ENCODE measurements at places on chromosomes 2 and 18.
A peak's percentile ranks its signal among the peaks of the same experiment; 100 is the strongest.

- DNase-seq: no peak
Measured at GRCh38 chr2:17940091-17940630, 61.7 kb downstream of the KCNS3 start.

GRCh38 chr2:241958818-241959545 is 89.5 kb downstream of the RTP5 start:
- no peak for DNase-seq

DNA sequence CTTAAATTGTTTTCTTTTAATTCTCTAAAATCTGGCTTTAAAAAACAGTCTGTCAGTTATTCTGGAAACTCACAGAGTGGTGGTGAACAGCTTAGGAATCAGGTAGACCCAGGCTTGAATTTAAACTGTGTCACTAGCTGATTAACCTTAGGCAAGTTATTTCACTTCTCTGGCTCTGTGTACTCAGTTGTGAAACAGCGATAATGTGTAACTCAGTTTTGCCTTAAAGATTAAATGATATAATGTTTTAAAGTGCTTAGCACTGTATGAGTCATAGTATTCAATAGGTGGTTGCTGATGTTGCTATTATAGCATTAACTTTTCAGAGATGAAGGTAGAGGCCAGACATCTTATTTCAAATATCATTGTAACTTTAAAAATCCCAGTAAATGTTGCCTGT is 40.7 kb downstream of the PKP4 start:
- DNase-seq: no peak

DNA sequence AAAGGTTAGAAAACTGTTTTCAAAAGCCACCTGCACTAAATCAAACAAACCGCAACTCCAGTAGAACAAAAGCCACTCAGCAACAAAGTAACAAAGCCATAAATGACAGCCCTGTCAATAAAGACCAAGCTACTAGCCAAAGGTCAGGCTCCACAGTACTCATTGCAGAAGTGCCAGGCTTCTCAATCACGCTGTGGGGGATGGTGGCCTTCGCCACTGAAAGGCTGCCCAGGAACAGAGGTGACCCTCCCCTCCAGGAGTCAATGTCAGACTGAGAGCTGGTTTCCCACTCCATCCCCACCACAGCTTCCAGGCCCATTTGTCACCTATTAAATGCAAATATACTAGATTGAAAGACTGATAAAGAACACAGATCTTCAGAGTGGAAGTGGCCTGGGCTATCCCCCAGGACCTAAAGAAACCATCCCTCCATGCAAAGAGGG is 5.9 kb downstream of the ATP8B1 start:
- no peak for DNase-seq

- DNase-seq: no peak
Measured at GRCh38 chr18:79645291-79645983, 34.2 kb upstream of the CTDP1 start.

DNA sequence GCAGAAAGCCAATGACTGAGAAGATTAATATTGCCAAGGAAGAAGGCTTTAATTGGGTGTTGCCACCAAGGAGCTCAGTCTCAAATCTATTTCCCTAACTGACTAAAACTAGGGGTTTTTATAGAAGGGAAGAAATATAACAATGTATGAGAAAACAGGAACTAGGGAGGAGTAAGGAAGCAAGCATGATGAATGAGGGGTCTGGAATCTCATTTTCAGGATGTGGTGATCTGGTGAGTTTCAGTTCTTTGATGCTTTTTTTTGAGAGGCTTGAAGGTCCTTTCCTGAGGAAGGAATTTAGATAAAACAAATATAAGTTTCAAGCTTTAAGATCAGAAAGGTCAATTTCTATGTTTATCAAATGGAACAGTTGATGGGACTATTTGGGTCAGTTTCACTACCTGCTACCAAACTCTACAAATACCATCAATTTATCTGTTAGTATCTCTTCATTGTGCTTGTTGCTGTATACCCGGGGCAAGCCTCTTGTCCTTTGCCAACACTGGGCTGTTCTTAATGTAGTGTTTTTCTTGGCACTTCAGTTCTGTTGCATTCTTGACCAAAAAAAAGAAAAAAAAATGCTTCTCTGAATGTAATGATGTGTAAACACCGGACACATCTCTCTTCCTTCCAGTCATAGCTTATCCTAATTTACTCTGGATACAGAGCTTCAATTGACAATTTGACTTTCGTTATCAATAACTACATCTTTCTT is 357.0 kb downstream of the GALNT13 start:
- DNase-seq: no peak

- no peak for DNase-seq
Measured at GRCh38 chr2:222042666-222043065, 256.1 kb downstream of the PAX3 start.

- no peak for DNase-seq
Measured at GRCh38 chr18:46297124-46297523, 192.9 kb downstream of the HAUS1 start.

DNA sequence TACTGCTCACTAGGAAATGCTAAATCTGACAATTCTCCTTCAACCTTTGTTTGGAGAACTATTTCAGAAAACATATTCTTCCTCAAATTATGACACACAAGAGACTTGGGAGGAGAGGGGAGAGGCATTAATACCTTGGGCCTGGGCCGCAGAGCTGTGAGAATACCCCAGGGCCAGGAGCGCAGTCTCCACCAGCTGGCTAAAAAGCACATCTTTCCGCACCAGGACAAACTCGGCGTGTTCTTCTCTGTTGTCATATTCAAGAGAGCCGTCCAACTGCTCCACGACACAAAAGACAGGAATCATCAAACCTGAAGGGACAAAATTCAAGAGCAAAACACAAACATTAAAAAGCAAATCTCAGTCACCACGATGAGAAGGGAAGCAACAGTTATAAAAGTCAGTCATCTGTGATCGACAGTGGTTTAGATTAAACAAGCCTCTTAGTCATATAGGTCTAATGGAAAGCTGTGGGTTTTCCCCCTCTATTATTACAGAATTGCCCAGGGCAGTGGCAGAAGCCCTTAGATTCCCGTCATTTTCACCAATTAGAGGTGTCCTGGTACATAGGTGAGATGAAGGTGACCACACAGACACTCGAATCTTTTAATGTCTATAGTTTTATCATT is 24.4 kb downstream of the SATB2 start:
- DNase-seq: no peak

DNA sequence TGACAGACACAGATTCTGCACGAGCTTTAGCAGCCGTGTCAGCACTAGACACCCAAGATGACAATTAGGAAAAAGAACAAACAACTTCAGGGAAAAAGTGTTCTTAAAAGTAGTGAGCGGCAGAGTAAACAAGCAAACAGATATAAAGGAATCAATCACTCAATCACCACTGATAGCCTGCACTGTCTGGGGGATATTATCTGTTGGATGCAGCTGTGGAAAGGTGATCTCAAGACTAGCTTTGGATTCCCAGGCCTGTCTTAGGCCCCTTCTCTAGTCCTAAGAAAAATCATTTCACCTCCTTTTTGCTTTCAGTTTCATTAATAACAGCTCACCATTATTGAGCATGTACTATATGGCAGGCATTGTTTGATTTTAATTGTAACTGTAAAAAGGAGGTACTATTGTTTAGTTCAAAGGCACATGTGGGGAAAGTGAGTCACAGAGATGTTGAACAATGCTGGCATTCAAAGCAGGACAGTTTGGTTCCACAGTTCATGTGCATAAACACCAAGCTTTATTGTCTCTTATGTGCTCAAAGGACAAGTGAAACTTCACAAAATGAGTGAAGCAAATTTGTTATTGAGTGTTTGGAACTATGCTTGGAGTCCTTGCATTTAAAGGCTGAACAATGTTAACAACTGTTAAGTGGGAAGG is 147.3 kb upstream of the TCF4 start:
- DNase-seq: no peak

GRCh38 chr18:23502516-23503037 is 734 bp upstream of the RMC1 start:
- no peak for DNase-seq

DNA sequence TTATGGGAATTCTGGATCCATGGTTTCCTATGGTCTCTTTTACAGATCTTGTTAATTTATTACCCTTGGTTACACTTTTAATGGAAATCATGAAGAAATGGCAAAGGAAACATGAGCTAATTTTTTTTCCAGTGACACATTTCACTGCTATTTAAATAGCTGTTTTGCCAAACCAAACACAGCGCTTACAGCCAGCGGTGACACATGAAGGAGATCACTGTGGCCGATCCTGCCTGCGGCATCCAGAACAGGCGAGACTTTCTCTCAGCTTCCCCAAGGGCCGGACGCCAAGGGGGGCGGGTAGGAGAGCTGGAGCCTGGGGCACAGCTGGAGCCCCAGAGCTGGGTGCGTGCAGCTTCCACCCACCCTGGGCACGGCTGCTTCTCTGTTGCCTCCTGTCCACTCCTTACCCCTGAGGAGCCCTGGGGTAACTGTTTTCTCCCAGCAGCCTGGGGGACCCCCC is 81.4 kb upstream of the PKDCC start:
- peak; percentile 81 for DNase-seq

DNA sequence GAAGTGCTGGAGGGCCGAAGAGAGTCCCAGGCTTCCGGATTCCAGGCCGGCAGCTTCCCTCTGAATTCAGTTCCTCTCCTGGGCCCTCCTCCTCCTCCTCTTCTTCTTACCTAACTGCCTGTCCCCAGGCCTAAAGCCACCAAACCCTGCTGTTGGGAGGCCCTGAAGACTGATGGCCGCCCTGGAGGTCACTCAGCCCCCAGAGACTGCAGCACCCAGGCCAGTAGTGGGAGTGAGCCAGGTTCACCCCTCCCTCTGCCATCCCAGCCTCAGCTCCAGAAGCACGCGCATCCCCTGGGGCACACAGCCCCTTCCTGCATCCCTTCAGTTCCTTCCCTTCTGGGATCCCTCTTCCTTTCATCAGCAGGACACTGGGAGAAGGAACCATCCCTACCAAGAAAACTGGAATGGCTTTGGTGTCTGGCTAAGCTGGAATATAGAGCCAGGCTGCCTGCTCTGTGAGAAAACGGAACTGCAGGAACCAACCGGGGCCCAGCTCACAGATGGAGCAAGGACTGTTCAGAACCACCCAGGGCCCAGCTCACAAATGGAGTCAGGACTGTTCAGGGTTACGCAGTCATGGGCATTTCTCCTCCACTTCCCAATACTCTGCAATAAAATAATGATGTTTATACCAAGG is 127.4 kb downstream of the NDUFA10 start:
- DNase-seq: no peak

GRCh38 chr2:180130403-180130802 is 123.3 kb upstream of the CWC22 start:
- no peak for DNase-seq

GRCh38 chr2:182506606-182507005 is 79.8 kb upstream of the PDE1A start:
- no peak for DNase-seq

GRCh38 chr2:88051792-88052191 is 3.8 kb downstream of the KRCC1 start:
- DNase-seq: no peak

DNA sequence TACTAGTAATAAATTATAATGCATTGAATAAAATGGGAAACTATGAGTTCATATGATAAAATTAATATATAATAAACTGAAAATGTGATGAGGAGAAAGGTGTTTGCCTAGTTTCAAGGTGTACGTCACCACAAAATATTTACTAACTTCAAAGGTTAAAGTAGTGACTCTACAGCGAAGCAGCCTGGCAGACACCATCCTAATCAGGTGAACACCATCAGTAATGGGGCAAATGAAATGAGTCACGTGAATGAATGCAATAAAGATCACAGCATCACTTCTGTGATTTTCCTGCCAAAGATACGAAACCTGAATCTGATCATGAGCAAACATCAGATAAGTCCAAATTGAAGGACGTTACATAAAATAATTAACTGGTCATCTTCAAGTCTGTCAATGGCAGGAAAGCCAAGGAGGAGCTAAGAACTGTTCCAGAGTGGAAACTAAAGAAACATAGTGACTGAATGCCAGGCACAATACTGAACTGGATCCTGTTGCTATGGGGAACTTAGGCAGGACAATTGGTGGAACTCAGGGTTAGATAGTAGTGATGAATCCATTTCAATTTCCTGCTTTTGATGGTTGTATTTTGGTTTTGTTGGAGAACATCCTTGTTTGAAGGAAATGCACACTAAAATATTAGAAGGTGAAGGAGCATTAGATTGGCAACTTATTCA is 12.1 kb upstream of the NOSTRIN start:
- no peak for DNase-seq

- no peak for DNase-seq
Measured at GRCh38 chr2:226994775-226995174, 158.9 kb downstream of the RHBDD1 start.

DNA sequence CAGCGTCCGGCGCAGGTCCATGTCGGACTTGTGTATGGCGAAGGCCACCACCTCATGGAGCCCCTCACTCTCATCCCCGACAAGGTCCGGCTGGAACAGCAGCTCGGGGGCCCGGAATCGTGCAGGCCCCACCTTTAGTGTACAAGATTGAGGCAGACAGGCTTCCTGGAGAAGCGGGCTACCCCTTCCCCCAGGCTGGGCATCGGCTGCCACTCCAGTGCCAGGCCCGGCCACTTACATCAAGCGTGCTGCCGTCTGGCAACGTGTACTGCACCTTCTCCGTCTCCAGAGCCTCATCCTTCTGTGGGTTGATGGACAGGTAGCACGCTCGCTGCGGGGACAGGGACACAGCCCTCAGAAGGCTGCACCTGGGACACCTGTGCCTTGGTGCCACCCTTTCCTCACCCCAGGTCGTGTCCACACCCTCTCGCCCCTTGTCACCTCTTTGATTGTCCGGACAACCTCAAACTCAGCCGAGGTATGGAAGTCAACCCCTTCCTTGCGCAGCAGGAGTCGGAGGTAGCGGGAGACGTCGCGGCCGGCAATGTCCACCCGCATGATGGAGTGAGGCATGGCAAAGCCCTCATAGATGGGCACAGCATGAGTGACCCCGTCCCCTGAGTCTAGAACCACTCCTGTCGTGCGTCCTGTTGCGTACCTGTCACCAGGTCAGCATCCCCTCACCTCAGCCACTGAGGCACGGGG is 5.7 kb downstream of the ACTR1B start:
- DNase-seq: no peak
